ENCODE measurements at places on chromosomes 16 and 17.

GRCh38 chr16:87688876-87689815, 76.6 kb downstream of the KLHDC4 start:
- no peak for DNase-seq

DNA sequence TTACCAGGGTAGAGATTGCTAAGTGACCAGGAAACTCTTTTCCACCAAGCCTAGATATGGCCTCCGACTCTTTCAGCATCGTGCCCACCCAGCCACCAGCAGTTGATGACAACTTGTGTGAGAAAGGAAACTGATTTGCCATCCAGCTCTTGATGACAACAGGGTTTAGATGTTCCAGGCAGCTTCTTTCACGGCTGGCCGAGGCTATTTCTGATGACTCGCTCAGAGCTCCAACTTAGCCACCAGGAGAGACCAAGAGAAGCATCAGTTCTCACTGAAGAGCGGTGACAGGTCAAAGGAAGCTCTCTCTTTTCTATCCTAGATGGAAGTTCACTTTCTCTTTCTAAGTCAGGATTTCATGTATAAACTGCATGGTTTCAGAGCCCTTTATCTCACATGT, 61.2 kb downstream of the MPHOSPH6 start:
- no peak for DNase-seq

DNA sequence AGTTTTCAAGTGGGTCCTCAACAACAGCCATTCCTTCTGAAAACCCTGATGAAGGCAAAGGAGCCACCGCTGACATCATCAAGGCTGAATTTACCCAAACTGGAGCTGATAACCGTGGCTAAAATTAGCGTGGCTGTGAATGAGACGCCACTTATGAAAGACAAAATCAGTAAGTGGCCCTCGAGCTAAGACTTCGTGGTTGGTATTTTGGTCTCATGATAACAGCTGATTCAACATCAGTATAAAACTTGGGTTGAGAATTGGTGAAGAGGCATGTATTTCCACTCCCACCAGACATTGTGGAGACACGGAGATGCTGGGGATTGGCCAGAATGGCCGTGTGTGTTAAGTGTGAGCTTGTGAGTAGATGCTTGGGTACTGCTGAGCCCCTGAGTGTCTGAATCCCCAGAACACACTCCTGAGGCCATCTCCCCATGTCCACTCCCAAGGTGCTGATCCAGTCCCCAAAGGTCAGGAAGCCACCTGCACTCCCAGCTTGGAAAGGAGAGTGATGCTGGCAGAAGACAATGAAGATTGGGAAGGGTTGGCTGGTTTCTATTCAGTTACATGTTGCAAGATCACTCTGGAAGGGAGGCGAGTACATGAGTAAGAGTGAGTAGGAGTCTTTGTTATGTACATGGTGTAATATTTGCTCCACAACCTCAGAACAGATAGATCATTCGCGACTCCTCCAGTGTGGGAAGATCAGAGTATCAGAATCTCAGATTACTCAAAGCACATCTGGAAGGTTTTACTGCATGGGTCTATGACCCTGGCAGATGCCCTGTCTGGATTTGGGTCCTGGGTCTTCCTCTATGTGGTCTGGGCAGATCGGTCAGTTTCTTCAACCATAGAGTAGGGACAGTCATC, 207.7 kb downstream of the HS3ST3A1 start:
- DNase-seq: no peak

- no peak for DNase-seq
Observed at GRCh38 chr17:60311936-60312335, 80.0 kb downstream of the USP32 start.

- DNase-seq: no peak
Observed at GRCh38 chr17:63941751-63942150, 9.6 kb upstream of the CD79B start.

DNA sequence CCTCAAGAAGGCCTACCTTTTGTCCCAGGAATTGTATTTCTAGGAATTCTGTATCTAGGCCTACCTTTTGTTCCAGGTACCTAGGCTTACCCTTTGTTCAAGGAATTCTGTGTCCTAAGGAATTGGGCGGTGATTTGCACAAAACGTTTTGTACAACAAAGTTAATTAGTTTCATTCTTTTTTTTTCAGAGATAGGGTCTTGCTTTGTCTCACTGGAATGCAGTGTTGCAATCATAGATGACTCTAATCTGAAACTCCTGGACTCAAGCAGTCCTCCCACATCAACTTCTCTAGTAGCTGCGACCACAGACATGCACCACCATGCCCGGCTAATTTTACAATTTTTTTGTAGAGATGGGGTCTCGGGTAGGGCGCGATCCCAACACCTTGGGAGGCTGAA, 7.0 kb downstream of the CDR2L start:
- DNase-seq: no peak

DNA sequence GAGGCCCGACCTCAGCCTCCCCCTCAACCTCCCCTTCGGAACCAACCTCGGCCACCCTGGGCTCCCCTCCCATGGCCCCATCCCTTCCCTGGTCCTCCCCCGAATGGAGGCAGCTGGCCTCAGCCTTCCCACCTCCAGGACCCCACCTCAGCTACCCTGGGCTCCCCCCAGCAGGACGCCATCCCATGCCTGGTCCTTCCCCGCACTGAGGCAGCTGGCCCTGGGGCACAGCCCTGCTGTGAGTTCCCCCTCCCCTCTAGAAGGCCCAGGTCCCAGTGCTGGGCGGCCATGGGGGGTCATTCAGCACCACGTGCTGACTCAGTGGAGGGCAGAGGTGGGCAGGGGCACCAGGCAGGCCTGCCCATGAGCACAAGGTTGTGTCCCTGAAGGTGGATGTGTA, 28.9 kb upstream of the PVALEF start:
- DNase-seq: no peak

- no peak for DNase-seq
Observed at GRCh38 chr16:57144027-57144426, 41.8 kb downstream of the PSME3IP1 start.

DNA sequence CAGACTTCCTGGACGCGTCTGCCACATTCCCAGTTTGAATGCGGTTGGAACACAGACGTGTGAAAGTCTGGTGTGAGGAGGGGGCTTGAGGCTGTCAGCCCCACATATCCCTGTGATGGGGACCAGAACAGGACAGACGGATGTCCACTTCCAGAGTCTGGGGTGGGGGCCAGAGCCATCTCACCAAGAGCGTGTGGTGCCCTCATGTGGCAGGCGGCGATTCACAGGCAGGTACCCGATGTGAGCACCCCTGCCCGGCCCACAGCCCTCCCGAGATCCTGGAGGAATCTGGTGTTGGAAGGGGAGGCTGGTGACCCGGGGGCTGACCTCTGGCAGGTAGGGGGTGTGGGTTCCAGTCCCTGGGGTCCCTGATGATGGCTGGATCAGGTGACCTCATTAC, 51.5 kb downstream of the ENGASE start:
- DNase-seq: no peak

DNA sequence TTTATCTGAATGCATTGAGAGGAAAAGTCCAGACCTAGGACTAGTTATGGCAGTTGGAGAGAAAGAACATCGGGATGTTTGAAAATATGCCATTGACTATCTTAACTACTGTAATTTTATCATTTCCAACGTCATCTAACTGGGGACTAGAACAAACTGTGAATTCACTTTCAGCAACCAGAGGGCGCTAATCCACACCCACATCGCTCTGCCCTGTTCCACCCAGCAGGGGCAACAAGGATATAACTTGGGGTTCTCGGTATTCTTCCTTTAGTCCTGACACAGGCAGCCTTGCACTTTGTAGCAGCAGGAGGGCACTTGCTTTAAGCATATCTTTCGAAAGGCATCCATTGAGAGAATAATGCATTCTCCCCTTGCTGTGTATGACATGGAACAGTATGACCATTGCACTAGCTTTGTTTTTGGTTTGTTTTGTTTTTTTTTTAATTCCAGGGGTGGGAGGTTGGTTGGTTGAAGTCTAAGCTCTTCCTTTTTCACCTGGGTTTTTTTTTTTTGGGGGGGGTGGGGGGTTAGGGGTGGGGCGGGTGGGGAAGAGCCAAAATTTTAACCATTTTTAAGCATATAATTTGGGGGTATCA, 31.5 kb downstream of the SIAH1 start:
- peak; percentile 42 for DNase-seq

DNA sequence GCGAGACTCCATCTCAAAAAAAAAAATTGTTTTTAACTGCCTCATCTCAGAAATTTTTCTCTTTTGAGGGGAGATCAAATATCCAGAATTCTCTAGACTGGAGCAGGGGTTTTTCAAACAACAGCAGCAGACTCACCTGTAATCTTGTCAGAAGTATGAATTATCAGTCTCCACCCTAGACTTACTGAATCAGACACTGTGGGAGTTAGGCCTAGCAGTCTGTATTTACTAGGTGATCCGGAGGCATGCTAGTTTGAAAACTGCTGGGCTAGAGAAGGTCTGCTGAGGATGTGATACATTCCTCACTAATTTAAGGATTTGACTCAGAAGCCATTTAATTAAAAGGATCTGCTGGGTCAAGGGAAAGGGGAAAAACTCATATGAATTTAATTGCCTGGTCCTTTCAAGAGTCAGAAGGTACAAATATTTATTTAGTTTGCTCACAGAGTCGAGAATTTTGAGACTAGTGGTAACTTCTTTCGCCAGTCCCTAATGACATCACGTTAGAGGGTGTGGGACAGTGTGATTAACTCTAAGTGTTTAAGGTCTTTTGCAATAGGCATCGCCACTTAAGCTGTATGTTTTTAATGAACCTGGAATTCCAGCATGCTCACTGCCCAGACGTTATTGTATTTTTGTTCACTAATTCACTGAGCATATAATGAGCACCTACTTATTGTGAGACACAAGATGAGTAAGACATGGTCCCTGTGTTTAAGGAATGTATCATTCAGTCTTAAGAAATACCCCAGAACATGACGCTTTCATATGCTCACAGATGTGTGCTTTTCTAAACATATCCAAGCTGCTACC, 14.2 kb downstream of the ATP6V0A1 start:
- no peak for DNase-seq

DNA sequence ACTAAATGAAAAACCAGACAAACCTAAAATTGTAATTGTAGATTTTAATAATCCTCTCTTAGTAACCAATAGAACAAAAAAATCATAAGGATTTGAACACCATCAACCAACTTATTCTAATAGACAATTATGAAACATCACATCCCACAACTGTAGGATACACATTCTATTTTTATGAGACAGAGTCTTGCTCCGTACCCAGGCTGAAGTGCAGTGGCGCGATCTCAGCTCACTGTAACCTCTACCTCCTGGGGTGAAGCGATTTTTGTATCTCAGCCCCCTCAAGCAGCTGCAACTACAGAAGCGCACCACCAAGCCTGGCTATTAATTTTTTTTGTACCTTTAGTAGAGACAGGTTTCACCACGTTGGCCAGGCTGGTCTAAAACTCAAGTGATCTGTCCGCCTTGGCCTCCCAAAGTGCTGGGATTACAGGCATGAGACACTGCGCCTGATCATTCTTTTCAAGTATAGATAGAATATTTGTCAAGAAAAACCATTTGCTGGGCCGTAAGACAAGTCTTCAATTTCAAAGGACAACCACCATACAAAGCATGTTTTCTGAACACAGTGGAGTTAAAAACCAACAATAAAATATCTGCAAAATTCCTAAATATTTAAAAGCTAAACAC, 49.8 kb downstream of the CREBBP start:
- no peak for DNase-seq

- peak; percentile 3 for DNase-seq
Observed at GRCh38 chr17:2695961-2696760, 15.4 kb downstream of the CLUH start.

DNA sequence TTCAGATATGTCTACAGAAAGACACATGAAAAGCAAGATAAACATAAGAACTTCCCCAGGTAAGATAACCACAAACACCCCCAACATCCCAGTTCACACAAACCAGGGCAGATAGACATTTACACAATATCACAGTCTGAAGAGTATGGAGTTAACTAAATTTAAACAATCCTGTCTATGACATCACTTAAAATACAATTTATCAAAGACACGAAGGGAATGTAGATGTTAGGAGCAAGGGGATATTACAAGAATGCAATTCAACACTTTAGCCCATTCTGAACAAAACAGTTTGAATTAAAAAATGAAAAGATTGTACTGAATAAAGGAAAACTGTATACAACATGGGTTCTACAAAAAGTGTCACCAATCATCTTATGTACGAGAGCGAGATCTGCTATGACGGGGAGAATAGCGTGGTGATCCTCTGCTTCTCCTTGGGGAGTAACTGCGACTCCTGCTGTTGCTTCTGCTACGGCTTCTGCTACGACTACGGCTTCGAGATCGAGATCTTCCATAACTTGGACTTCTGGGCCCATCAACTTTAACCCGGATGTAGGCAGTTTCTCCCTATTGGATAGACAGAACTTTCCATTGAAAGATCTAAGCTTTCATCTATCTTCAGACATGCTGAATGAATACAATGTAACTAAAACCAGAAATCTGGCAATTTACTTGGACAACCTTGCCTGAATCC, 1.9 kb downstream of the SRSF1 start:
- no peak for DNase-seq

DNA sequence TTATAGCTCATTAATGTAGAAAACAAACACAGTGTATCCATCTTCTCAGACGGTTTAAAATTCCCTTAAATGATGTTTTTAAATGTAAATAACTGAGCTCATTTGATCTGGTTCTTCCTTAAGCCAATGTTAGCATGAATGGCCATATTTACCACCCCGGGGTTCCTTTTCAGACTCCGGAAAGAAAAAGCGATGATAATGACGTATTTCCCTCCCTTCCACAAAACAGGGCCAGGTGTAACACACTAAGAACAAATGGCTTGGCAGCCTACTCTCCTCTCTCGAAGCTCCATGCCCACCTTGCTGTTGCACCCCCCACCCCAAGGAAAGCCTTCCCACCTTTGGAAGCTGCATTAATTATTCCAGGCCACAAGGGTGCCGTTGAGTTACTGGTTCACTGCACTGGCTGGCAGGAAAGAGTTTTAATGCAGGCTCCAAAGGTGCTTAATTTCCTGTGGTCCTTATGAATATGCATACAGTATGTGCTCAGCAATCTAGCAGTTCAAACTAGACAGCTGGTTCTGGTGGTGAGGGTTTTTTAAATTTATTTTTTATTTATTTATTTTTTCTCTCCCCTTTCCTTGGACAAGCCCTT, 378.9 kb downstream of the WWOX start:
- DNase-seq: no peak

DNA sequence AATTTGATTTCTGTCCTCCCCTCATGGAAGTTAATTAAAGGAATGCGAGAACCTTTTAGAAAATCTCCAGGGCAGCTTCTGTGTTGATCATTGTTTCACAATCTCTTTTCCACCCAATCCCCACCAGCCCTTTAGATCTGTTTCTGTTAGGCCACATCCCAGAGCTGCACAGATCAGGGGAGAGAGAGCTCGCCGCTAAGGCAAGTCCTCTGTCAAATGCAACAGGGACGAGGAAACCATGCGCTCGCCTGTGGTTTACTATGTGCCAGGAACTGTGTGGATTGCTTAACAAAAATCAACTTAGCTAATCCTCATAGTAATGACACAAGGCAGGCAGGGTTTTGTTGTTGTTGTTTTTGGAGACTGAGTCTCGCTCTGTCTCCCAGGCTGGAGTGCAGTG, 115.4 kb downstream of the SALL1 start:
- no peak for DNase-seq

- DNase-seq: no peak
Observed at GRCh38 chr17:71118039-71118438, 948.7 kb downstream of the KCNJ2 start.
